ENCODE measurements at places on chromosomes 11 and 22.

DNA sequence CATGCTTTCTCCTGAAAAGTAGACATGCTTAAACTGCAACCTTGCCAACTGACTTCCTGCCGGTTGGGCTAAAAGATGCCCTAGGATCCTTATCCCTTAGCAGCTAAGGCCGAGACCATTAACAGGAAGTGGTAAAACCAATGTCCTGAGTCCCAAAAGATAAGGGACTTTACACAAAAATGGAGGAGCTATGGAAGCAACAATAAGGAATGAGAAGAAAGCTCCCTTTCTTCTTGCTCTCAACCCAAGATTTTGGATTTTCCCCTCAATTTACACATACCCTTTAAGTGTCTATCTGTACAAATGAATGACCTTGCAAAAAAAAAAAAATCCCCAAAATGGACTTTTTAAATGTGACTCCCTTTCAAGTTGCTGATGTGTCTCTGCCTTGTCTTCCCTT, 11.1 kb downstream of the MRPL17 start:
- DNase-seq, result no peak

- DNase-seq, result no peak
Measured at GRCh38 chr22:24592058-24592850, 619 bp downstream of the LRRC75B start.

GRCh38 chr11:64801158-64801464, 1.9 kb downstream of the MAP4K2 start:
- DNase-seq, result no peak

DNA sequence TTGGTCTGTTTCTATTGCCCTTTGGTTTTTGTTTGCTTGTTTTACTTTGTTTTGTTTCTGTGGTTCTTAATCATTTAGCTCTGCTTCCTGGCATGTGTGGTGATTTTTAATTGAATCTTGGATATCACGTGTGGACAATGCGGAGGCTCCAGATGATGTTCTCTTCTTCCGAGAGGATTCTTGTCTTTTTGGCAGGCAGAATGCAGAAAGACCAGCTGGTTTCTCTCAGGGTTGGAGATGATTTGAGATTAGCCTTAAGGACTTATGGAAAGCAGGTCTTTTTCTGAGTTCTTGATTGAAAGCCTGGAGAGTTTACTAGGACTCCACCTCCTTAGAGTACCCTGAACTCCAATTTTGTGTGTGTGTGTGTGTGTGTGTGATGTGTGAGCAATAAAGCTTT, 21.0 kb upstream of the ANO1 start:
- no peak for DNase-seq

- peak; percentile 45 for DNase-seq
Measured at GRCh38 chr11:77819921-77820564, 479 bp downstream of the RSF1 start.

GRCh38 chr11:6790546-6790945, 7.7 kb downstream of the OR2AG1 start:
- DNase-seq, result no peak

GRCh38 chr11:125925247-125925740, 20.6 kb upstream of the VSIG10L2 start:
- DNase-seq, result no peak

DNA sequence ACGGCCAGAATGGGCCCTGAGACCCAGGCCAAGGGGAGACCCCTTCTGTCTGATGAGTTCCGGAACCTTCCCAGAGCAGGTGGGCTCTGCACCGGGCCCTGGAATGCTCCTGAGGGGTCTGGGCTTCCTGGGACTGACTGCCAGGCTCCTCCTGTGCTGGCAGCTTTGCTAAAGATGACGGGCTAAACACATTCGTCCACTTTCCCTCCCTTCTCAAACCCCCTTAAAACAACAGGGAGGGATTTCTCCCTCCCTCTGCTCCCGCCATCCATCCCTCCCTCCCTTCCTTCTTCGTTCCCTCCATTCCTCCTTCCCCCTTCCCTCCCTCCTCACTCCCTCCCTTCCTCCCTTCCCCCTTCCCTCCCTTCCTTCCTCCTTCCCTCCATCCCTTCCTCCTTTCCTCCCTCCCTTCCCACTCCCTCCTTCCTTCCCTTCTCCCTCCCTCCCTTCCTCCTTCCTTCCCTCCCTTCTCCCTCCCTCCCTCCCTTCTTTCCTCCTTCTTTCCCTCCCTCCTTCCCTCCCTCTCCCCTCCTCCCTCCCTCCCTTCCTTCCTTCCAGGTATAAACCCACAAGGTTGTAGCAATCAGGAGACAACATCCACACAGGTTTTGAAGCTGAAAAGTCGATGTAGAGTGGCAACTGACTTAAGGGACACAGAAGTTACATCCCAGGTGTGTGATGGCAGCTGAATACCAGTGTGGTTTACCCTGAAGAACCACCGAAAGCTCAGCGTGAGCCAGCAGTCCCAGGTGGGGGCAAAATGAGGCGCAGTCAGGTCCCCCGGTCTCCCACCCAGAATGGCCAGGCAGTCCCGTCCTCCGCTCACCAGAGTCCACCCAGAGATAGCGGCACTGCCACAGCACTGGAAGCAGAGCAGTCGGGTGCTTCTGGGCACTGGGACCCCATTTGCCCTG, 18.8 kb upstream of the MGAT3 start:
- no peak for DNase-seq

DNA sequence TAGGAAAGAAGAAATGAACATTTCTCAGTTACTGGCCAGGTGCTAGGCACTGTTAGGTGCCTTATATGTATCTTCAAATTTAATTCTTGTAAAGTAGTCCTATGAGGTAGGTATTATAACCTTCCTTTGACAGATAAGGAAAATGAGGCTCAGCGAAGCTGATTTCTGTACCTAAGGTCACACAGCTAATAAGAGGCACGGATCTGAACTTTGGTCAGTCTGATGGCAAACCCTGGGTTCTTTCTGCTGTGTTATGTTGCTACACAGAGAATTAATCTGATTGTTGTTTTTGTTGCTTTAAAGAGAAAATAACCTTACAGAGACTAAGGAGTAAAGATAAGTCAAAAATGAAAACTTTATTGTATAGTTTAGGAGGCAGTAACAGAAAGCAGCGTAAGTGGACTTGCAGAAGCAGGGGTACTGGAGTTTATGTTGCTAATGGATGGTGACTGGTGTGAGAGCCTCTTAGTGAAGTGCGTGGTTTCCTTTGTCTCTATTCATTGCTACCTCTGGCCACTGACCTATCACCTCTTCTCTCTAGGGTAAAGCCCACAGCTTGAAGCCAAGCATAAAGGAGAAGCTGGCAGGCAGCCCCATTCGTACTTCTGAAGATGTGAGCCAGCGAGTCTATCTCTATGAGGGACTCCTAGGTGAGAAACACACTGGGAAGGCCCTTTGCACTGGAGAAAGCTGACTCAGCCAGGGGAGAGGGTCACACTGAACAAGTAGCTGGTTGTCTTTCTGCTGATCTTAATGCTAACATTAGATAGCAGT, 38.3 kb downstream of the MADD start:
- no peak for DNase-seq

- DNase-seq, result no peak
Measured at GRCh38 chr11:125256541-125257189, 92.1 kb downstream of the PKNOX2 start.

GRCh38 chr11:36361901-36362391, 65.9 kb downstream of the PRR5L start:
- peak; percentile 93 for DNase-seq

DNA sequence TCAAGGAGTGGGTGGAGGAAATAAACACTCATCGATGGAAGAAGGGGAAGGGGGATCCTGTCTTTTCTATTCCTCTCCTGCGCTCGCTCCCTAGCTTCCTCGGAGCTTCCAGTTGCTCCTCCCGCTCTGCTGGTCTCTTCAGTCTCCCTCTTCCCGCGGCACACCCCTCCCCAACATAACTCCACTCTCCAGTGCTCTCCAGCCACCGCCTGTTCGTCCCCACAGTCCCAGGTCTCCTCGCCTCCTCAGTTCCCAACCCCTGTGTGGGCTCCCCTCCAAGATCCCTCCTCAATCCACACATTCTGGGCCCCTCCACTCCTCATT, 438 bp downstream of the ZW10 start:
- peak; percentile 32 for DNase-seq

DNA sequence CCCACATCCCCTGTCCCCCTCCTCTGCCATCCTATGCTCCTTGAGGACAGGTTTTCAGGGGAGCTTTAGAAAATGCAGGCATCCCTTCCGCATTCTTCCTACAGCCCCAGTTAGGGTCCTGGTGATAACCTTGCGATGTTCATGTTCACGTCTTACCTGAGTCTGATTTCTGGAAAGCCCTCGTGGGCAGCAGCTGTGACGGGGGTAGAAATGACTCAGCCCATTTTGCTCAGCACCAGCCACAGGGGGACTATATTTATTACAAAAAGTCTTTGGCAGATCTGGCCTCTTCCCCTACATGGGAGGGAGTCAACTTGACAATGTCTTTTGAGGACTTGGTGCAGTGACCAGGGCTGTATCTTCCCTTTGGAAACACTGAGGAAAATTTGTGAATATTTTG, 12.3 kb downstream of the PKNOX2 start:
- no peak for DNase-seq

- DNase-seq, result no peak
Measured at GRCh38 chr11:30860146-30860545, 274.0 kb upstream of the MPPED2 start.

DNA sequence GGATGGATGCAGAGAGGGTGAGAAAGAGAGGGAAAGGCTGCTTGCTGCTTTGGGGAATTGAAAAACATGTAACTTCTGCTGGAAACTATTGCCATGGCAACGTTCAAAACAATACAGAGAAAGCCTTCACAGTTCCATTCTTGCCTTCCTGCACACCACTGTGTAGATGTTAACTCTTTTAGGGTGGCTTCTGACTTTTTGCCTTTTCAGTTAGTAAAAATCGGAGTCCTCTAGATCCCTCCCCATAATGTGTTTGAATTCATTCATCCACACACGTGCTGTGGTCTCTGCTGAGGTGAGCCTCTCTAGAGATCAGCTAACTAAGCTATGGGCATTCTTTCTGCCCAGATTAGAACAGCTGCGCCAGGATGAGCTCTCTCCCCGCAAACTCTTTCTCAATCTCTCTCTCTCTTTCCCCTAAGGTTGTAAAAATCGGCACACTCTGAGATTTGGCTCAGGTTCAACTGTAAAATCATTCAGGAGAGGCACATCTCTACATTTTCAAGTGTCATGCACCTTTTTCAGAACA, 1178.3 kb downstream of the LRRC4C start:
- no peak for DNase-seq

- no peak for DNase-seq
Measured at GRCh38 chr22:27406389-27406861, 395.1 kb downstream of the MN1 start.

Data from fibroblast of skin of right biceps (primary cell).